ENCODE measurements at places on chromosomes 3 and 15.

DNA sequence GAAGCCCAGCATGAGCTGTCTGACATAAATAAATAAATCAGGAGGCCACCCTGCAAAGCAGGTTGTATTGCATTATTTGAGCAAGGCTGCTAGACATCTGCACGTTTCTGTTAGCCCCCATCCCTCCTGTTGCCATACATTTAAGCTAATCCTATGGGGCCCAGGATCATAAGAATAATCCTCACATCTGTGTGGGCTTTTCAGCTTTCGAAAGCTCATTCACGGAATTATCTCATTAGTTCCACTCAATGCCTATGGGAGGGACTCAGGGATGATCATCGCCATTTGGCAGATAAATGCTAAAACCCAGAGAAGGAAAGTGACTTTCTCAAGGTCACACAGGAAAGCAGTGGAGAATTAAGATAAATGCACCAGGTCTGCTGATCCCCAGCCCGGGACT lies 123.4 kb downstream of the TLE3 start:
- DNase-seq: no peak

GRCh38 chr3:109242187-109242523 lies 74.2 kb downstream of the DPPA2 start:
- no peak for DNase-seq

GRCh38 chr3:56860939-56861338 lies 59.2 kb upstream of the ARHGEF3 start:
- no peak for DNase-seq

DNA sequence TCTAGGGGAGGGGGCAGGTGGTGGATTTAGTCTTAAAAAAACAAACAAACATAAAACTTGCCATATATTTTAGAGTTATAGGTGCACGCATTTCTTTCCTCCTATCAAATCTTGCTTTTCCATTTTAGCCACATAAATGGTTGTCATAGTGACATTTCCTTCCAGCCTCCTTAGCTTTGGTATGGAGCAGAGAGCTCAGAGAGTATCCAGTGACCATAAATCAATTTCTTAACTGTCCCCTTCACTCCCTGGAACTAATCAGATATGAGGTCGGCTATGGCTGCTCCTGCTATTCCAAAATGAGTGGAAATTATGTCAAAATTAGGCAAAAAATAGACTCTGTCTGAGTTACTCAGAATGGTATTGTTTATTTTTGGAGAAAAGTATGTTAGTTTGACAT lies 164.5 kb downstream of the EBLN2 start:
- DNase-seq: no peak

- no peak for DNase-seq
These were observed 77.5 kb downstream of the SMARCC1 start for GRCh38 chr3:47704237-47704612.

DNA sequence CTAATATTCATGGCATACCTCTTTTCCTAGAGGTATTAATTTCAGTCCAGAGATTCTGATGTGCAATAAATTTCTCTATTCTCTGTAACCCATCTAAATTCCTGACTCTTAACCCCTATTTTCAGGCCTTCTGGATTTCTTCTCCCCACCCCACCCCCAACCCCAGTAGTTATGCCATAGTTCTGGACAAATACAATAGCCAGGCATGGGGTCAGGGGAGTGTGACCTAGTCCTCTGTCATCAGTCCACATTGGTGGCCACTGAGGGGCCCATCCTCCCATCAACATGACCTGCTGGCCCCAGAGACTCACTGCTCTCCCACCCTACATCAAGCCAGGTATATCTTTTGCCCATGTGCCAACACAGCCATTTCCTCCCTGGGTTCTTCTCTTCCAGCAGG lies 3.8 kb upstream of the LIPC start:
- DNase-seq: no peak

DNA sequence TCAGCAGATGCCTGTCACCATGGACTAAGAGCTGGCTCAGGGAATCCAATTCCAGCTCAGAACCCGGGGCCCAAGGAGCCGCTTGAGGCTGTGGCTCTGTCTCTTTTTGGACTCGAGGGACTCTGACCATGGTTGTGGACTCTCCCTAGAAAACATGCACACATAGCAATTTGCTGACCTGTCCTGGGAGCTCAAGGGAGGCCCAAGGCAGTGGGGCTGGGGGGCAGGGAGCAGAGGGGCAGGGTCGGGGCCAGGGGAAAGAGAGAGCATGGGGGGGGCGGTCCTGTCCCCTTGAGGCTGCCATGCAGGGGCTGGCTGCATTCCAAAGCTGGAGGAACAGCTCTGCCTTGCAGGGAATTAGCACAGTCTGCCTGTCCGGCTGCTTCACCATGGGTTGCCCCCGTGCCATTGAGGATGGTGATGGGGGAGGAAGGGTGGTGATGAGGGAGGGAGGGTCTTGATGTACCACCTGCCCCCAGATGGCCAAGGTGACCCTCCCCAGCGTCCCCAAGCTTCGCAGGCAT lies 190.1 kb downstream of the GOLGA6L6 start:
- DNase-seq: no peak

DNA sequence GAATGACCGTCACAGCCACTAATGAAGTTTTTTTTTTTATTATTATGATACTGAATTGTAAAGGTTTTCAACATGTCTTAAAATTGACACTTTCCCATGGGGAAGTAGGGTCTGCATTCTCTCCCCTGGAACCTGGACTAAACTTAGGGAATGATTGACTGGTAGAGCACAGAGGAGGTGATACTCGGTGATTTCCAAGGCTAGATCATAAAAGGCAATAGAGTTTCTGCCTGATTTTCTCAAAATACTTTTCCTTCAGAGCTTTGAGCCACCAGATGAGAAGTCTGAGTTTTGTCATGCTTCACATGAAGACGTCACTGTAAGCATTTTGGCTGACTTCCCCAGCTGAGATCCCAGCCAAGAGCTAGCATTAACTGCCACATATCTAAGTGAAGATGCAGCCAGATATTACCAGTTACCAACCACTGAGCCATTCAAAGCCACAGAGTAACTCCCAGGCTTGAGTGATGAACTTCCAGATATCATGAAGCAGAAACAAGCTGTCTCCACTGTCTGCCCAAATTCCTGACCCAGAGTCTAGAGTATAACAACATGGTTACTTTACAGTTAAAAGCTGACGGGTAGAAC lies 105.8 kb downstream of the LSAMP start:
- DNase-seq: no peak

DNA sequence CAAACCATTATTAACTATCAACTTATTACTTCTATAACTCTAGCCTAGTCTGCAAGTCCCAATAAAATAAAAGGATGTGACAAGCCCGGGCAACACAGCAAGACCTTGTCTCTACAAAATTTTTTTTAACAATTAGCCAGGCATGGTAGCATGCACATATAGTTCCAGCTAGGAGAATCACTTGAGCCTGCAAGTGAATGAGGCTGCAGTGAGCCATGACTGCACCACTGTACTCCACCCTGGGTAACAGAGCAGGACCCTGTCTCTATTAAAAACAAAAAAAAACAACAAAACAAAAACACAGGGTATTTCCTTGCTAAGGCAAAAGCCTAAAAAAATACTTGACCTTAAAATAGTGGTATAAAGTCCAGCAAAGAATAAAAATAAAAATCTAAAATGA lies 31.4 kb downstream of the ANKRD28 start:
- DNase-seq: no peak

DNA sequence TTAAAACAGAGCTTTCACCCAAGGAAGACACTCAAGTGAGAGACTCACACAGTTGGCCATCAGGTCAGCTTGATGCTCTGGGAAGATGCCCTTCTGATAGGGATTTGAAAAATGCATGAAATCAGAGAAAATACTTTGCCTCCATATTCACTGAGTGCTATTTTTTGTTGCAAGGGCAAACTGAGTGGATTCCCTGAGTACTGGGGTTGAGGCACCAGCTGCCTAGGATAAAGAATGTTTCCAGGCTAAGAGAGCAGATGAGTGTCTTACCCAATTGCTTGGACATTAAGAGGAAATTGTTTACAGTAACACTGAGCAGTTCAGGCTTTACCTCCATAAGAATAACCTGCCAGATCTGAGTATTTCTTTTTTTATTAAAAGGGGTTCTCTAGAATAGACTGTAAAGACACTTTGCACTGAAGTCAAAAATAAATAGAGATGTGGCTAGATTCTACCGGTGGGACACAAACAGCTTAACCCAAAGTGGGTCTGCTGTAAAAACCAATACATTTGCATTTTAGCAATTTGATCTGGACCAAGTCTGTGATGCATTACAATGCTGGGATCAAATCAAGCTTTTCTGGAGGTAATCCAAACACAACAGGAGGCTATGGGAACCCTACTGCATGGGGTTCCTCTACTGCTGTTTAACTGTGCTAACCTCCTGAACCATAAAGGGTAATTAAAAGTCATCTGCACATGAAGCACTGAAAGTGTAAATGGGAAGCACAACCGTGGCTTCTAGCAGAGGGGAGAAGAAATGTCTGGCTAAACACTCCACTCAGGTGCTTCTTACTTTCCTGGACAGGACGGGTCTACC lies 238.8 kb upstream of the WNT5A start:
- no peak for DNase-seq

DNA sequence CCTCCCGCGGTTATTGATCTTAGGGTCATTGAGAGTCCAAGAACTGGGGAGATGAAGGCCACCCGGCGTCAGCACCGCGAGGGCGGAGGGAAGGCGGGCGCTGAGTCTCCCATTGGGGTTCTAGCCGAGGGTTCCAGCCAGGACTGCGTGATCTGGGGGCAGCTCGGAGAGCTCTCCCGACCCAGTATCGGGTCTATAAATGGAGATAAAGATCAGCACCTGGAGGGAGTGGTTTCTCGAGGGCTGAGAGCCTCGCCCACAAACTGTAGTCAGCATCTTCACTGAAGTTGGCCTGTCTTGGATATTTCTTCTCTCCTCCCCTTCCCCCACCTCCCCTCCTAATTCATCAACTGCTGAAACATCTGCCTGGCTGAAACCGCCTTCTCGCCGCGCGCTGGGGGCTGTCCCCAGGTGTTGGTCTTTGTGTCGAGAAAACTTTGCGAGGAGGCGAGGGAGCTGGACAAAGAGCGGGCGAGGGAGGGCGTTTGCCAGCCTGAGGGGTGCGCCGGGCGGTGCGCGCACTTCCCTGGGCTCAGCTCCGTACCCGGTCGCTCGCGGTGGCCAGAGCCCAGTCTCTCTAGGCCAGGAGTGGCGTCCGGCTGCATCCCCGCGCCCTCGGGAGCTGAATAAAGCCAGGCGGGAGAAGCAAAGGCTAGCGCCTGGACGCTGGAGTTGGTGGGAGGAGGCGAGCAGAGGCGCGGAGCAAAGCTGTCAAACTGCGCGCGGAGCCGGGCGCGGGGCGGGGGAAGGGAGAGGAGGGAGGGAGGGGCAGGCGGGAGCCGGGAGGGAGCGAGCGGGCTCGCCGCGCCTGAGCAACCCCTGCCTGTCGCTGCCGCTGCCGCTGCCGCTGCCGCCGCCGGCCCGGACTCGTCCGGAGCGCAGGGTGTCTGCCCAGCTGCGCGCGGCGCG lies at the start of gene ST8SIA2:
Gene ST8SIA2 (plus strand): TSS at position 811 of the 909 bp plus-strand sequence. CDS start 184 bp downstream, outside the sequence.
- no peak for DNase-seq

DNA sequence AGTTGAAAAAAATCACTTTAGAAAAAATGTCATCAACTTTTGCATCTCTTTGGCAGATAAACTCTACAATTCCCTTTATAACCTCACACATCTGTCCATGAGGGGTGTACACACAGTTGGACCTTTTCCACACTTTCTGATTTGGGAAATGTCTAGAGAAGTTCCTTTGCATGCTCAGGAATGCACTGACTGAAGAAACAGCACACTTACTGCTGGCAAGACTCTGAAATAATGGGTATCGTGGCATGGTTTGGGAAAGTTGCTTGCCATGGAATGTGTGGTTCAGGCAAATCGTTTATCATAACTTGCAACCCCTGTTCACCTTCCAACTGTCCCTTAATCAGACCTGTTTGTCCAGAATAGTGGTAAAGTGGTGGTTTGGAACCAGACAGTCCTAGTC lies 135.3 kb upstream of the TGFBR2 start:
- DNase-seq: no peak

DNA sequence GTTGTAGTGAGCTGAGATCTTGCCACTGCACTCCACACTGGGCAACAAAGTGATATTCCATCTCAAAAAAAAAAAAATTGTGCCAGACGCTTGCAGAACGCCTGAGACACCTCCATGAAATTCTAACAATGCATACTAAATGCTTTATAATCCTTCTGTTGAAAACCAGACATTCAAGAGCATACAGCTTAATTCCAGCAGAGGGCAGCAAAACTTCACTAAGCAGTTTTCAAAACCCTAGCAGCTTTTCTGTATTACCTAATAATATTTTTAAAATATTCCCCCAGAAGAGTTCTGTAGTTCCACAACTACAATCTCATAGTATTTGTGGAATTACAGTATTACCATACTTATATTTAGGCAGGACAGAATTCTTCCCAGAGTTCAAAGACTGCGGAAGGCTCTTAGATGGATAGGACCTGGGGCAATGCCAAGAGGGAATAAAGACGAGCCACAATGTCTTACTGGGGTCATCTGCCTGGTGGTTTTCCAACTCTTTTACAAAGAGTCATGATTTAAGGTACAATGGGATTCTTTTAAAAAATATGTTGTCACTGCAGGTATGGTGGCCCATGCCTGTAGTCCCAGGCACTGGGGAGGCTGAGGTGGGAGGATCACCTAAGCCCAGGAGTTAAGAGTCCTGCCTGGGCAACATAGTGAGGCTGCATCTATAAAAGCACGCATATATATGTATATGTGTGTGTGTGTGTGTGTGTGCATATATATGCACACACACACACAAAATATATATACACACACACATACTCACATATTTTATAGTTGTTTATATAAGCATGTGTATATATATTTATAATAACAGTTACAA lies 19.6 kb upstream of the TASOR start:
- peak; percentile 16 for DNase-seq

DNA sequence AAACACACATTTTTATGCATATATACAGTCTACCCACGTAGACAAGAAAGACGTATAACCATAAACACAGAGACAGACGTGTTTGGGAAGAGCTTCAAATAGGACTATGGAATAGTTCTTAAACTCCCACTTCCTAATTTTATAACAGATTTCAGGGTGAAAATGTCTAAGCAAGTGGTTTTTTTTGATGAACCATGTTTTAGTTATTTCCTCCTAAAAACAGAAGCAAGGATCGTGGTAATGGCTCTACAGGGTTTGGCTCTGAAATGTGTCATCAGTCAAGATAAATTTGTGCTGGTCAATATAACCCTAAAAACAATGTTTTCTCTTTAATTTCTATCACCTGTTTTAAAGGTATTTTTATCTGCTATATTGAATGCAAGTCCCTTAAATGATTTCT lies 58.2 kb downstream of the FMN1 start:
- no peak for DNase-seq

DNA sequence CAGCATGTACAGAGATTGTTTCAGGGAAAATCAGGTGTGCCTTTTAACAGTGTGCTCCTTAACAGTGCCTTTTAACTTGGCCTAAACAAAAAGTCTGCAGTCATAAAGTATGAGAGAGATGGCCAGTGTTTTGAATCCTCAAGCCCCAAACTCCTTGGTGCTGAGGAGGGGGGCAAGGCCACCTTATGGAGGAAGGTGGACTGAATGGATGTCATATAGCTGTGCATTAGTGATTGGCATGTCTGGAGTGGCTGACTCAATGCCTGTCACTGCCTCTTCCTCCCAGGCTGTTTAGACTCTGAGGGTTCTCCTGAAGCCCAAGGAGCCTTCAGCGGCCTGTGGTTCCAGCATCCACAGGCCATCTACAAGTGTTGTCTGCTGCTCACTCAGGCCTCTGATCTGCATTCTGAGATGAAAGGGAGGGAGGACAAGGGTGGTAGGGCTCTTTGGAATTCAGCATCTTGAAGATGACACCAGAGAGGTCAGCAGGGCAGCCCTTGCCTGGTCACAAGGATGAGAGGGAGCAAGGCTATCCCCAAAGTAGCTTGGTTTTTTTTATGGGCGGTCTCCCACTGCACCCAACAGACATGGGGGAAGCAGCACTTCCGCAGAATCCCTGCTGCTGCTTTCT lies 1.5 kb downstream of the FOXL2NB start:
- DNase-seq: no peak
